ENCODE measurements at places on chromosomes 7 and 10.

DNA sequence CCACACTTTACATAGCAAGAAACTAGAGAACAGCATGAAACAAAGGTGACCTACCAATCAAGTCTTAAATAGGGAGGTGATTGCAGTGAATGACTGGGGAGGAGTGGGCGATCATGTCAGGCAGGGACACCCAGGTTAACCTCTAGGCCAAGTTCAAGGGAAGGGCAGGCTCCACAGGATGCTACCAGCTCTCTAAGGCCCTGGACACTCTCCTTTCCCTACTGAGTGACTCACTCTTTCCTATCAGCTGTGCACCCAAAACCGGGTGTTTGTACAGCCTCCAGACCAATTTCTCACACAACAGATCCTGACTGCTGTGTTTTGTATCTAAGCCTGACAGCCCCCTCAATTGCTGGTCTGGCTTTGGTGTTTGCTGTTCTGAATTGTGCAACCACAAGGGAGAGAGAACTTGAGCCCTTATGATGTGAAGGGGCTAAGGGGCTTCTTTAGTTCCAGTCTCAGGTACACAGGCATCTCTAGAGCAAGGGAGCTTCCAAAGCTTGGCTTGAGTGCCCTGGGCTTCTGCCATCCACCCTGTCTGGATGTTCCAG lies 107.8 kb downstream of the TBXAS1 start:
- peak; percentile 75 for DNase-seq

DNA sequence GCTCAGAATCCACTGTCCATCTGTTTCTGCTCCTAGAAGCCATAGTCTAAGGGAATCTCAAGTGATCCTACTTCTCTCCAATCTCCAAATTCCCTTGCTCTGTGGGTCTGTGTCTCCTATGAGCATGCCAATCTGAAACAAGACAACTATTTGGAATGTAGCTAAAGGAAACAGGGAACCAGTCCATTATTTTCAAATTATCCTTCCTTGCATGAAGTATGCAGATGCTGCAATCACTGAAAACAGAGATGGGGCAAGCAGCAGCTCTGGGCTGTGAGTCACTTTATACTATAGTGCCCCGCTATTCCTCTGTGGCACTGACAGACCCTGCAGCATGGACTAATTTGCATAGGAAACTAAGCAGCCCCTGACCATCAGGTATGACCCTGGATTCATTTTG lies 76.9 kb upstream of the PRSS58 start:
- no peak for DNase-seq

DNA sequence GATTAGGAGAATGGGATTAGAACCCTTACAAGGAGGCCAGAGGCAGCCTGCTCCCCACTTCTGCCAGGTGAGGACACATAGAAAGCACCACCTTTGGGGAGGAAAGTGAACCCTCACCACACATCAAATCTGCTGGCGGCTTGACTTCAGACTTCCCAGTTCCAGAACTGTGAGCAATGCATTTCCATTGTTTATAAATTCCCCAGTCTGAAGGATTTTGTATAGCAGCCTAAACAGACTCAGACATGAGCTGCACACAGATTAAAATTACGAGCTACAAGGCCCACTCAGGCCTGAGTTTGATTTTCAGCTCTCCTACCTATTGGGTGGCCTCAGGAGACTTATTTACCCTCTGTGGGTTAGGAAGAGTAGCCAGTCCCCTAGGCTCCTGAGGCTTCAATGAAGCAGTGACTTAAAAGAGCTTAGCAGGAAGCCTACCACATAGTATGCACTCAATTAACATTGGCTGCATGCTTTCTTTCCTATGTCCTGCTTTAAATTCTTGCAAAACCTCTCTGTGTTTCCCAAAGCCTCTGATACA lies 350.7 kb upstream of the ZMIZ1 start:
- no peak for DNase-seq

DNA sequence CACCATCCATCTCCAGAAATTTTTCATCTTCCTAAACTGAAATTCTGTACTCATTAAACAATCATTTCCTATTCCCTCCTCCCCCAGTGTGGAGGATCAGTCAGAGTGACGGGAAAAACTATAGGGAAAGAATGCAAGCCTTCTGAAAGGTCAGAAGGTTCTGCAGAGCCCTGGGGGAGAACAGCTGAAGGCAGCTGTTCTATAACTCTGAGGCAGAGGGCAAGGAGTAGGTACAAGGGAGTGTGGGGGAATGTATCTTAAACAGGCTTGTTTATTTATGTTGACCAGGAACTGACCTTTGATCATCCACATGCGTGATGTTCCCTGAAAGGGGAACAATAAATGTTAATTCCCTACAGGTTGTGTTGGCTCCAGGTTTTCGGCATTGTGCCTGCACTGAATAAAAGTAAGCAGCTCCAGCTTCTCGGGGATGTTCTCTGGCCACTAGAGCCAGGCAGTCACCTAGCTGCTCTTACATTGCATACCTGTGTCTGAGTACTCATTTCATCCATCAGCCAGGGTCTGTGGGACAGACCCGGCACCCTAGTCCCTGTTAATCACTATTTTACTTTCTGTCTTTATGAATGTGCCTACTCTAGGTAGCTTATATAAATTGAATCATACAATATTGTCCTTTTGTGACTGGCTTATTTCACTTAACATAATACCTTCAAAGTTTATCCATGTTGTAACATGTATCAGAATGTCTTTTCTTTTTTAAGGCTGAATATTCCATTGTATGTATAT lies 5.8 kb downstream of the IFIT1 start:
- DNase-seq, result no peak

DNA sequence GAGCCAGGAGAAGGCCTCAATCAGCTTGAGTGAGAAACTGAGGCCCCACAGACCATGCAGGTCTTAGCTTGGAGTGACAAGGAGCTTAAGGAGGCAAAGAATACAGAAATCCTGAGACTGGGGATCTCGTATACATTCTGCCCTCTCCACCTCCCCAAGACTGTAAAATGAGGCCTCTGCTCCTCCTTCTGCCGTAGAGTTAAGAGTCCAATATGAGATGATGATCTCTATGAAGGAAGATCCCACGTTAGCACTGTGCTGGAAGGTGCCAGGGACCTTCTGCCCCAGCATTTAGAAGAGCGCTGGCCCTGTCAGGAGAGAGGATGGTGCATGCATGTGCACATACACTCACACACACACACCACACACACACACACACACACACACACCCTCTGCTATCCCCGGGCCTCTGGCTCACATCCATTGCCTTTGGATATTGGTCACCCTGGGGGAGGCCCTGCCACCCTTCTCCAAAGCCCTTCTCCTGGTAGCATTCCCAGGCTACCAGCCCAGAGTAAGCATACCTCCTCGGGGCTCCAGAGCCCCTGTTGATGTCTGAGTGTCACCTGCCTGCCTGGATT lies 15.0 kb downstream of the ZCCHC24 start:
- no peak for DNase-seq

DNA sequence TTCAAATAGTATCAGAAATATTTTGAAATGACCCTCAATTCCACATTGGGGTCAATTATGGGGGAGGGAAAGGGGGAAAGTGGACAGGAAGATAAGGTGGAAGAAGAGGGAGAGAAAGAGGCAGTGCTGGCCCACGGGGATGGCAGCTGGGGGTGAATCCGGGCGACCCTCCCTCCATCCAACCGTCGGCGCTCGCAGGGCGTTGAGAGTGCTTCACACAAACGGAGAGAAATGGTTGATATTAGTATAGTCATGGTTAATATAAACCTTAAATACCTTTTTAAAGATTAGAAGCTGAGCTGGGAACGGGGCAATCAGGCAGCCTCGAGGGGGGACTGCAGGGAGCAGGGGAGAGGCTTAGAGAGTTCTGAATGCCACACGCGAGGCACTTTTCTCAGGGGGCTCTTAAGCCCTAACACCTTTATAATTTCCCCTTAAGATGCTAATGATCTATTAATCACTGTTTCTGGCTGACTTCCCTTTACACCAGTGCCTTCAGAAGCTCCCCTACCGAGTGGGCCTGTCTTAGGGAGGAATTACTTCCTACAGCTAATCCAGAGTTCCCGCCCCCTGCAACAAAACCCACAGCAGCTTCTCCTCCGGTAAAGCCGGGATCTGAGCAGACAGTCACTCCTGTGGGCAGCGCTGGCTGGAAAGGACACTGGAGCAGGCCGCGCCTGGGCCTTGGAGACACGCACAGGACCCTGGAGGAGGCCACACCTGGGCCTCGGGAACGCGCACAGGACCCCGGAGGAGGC lies 39.5 kb downstream of the PRKAG2 start:
- no peak for DNase-seq

GRCh38 chr7:105987046-105987445 lies 24.0 kb downstream of the CDHR3 start:
- no peak for DNase-seq

DNA sequence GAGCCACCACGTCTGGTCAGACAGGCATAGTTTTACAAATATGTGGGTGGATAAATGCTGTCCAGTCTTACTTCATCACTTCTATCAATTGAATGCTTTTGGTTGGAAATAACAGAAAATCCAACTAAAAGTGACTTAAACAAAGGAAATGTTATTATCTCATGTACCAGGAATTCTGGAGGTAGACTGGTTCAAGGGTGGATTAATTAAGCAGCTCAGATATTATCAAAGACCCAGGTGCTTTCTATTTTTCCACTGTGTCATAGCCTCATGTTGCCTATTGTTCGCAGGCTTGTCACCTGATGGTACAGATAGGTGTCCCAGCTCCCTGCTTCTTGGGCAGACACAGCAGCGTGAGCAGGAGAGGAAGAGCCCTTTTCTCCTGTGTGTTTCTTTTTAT lies 156.1 kb upstream of the CTBP2 start:
- DNase-seq, result no peak

DNA sequence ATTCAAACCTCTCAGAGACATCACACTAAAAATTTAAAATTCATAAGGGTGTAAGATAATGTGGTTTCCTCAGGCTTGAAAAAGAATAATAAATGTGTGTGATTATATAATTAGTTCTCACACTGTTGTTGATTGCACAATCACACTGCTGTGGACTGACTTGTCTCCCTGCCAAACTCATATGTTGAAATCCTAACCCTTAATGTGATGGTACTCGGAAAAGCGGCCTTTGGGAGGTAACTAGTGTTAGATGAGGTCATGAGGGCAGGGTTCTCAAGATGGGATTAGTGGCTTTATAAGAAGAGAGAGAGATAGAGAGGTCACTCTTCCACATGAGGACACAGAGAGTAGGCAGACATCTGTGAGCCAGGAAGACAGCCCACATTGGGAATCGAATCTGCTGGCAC lies 128.5 kb upstream of the COL1A2 start:
- DNase-seq, result no peak

DNA sequence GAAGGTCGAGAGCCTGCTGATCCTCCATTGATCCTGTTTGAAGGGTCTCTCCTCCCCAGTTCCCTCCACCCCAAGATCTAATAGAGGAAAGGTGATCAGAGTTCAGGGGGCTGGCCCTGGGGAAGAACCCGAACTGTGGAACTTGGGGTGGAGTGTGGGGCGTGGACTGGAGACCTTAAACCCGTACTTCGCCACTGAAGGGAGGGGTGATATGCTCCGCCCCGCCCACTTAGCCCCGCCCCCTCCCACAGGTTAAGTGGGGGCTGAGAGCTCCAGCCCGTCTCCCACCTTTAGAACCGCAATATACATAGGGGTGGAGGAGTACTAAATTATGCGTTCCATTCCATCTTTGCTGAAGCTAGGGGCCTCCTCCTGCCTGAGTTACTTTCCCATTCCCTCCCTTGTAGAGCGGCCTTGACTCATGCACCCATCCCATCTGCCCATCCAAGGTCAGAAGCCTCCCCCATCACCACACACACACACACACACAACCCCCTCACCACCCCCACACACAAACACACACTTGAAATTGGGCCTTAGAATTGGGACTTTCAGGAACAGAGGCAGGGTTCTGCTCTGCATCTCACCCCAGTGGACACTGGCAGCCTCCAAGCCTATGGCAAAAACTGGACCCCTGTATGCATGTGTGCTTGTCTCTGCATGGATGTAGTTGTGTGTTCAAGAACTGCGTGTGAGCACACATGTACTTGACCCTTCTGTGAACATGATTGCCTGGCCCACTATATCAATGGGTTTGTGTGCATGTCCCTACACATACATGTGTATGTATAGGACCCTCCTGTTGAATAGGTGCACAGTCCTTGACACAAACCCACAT lies 991 bp downstream of the SEMA4G start:
- DNase-seq, result no peak

GRCh38 chr10:111598433-111599059 lies 521.7 kb downstream of the ADRA2A start:
- peak; percentile 8 for DNase-seq

DNA sequence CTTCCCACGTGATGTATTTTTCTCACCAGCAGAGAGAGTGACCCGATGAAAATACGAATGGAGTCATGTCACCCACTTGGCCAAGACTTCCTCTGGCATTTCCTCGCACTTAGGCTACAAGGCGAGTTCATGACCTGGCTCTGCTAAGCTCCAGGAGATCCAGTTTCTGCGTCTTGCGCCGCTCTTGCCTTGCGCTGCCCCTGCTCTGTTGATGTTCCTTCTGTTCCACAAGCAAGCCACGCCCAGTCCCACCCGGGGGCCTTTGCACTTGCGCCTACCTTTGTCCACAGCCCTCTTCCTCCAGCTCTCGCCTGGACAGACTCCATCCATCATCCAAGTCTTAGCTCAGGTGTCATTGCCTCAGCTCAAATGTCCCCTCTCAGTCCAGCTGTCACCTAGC lies 116.3 kb upstream of the SHH start:
- DNase-seq, result no peak

DNA sequence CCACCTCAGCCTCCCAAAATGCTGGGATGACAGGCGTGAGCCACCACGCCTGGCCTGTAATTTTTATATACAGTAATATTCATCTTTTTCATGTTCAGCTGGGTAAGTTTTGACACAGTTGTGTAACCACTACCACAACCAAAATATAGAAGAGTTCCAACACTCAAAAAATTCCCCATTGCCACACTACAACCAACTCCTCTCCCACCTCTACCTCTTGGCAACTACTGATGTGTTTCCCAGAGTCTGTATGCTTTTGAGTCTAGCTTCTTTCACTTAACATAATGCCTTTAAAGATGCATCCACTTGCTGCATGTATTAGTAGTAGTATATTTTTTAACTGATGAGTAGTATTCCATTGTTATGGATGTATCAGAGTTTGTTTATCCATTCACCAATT lies 90.7 kb downstream of the SRPK2 start:
- no peak for DNase-seq

- DNase-seq, result no peak
These were observed 14.4 kb downstream of the HERPUD2 start for GRCh38 chr7:35680403-35681013.

DNA sequence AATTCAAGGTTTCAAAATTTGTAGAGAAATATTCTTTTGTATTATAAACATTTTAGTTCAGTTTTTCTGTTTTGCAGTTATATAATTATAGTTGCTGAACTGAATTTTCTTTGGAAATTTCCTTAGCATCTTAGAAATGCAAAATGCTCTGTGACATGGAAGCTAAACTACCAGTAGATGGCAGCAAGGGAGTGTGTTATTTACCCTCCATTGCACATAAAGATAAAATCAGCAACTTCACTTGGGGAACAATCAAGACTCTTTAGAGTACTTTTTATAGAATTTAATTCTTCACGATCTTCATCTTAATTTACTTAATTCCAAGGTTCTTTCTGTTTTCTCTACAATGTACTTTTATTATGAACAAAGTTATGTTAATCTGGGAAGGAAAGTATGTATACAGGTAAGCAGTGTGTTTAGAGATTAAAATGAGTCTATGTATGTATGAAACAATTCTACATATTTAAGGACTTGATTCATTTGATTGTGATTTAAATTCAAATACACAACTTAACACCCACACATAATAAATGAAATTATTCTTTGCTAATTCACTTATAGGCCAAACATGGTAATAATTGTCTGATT lies 404.2 kb downstream of the THSD7A start:
- no peak for DNase-seq

All from non-pigmented ciliary epithelial cell (primary cell).